ENCODE measurements at places on chromosomes 7 and 10.

DNA sequence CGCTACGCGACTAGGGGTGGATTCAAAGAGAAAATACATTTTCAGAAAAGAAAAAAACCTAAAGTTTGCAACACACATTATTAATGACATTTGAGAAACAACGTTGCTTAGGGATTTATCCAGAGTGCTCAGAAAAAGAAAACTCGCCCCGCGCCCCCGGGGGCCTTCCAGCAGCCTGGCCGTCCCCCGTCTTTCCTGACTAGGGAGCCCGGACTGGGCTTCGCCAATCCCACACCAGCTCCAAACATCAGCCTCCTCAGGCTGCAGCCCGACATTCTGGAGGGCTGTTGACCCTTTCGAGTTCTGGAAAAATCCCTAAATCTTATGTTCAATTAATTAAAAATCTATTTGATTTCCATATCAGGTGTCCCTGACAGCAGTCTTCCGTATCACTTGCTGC lies 48.6 kb downstream of the CLEC2L start:
- no peak for DNase-seq

DNA sequence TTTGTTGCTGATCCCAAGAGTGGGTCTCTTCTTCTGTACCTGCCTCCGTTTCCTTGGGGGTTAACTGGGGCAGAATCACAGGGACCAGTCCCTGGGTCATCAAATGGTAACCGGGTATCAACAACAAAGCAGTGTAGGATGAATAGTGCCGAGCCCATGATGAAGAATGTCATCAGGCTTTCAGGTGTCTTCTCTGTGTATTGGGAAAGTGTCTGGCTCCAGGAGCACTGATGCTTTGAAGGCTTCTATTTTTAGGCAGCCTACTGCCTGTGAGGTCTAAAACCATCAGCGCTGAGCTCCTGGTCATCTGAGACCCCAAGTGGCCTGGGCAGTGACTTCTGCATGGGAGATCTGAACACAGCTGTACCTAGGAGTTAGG lies 48.2 kb upstream of the SHH start:
- peak; percentile 29 for DNase-seq

GRCh38 chr10:88162852-88163251 lies 299.4 kb downstream of the PTEN start:
- DNase-seq = no peak

DNA sequence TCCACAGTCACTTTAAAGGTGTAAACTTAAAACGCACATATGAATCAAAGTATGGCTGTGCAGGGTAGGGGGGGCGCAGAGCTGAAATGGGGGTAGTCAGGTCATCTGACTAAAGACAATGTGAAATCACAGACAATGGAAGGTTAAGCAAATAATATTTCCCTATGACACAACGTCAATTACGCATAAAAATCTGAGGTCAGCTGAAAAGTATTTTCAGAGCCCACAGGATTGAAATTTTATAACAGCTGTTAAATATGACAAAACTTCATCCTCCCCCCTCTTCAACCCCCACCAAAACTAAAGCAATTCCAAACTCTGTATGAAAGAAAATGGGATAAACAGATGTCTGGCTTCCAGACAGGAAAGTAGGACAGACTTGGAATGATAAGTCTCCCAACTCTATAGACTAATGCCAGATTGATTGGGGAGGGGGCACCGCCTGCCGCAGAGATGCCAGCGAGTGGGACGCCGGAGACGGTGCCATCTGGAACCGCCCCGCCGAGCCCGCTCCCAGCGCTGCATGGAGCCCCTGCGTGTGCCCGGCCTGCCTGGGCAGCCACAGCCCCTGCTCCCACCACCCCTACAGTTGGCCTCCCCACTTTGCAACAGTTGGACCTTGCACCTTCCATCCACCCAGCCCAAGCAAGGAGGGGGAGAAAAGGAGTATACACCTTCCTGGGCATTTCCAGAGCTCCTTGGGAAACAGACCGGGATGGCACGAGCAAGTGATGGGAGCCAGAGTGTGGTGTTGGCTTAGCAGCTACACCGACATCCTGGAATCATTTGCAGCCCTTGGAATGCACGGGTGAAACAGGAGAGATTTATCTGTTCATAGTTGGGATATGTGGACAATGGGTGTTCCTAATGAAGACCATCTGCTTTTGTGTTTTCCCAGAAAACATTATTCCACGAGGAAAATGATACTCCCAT lies 10.7 kb downstream of the EBF3 start:
- DNase-seq = no peak

DNA sequence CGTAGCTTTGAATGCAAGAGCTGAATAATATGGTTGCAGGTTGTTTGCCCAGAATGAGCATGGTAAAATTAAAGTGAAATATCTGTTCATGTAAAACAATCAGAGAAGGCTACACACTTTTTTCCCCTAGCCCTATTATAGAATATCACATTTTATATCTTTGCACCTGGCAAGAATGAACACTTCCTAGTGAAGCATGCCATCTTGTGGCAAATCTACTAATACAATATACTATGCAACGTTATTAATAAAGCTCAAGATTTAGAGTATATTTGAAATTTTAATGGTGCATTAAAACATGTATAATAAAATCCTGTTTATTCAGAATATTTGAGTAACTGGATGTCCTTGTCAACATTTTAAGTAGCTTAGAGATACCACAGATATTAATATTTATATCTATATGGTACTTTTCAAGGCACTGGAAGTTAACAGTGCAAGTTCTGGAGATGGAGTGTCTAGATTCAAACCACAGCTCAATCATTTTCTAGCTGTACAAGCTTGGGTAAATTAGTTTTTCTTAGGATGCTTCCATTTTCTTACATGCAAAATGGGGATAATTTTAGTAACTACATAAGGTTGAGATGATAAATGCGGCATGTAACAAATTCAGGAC lies 643.1 kb upstream of the SEMA3D start:
- no peak for DNase-seq

GRCh38 chr7:120898715-120899499 lies 41.0 kb upstream of the TSPAN12 start:
- no peak for DNase-seq

- no peak for DNase-seq
Measured at GRCh38 chr7:44098092-44099068, 5.8 kb upstream of the AEBP1 start.

DNA sequence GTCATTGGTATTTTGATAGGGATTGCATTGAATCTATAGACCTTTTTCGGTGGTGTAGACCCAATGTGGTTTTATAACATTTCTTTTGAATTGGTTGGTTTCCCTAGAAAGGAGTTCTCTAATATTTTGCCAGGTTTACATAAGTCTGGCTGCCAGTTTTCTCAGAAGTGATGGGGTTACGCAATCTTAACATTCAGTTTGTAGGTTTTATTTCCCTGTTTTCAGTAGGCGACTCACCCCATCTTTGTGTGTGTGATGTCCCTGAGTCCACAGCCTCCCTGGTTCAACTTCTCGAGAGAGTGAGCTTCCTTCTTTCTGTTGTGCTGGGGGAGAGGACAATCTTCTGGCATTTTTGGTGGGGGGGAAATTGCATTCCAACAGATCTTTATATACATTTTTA lies 9.6 kb upstream of the KIF5B start:
- DNase-seq = no peak

- no peak for DNase-seq
Measured at GRCh38 chr10:120598386-120598785, 141.4 kb downstream of the PLPP4 start.

GRCh38 chr10:124820121-124820520 lies 18.5 kb downstream of the ABRAXAS2 start:
- DNase-seq = no peak

GRCh38 chr7:21383227-21384220 lies 44.4 kb upstream of the SP4 start:
- DNase-seq = no peak

- DNase-seq = no peak
Measured at GRCh38 chr7:69527706-69528105, 70.6 kb upstream of the AUTS2 start.

DNA sequence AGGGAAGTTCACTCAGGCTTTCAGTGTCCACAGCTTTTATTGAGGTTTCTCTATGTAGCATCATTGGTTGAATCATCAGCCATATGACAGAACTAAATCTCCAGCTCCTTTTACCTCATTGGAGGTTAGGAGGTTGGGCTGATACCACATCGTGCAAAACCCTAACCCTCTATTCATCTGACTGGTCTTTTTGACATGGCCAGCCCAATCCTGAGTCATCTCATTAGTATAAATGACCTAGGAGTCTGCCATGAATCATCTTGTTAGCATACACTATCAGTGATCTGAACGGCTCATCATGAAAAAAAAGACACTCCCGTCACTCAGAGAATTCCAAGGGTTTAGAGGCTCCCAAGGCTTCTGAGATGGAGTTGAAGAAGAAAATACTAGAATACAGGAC lies 669.8 kb upstream of the POT1 start:
- DNase-seq = no peak

- DNase-seq = no peak
Measured at GRCh38 chr7:142323706-142324105, 65.8 kb upstream of the PRSS58 start.

DNA sequence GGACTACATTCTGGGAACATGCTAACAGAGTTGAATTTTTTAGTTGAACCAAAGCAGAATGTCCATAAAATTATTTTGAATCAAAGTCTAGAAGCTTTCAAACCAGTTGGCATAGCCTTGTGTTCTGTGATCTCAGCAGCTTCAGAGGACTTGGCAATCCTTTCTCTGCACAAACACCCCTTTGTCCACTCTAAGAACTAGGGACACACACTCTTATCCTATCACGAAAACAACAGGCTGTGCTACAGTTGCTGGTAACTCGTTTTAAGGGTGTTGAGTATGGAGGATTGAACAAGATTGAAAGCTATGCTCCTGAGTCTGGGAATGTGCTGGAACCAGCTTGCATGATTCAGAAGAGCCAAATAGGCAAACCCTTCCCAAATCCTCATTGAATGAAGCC lies 76.4 kb upstream of the PRSS58 start:
- no peak for DNase-seq

DNA sequence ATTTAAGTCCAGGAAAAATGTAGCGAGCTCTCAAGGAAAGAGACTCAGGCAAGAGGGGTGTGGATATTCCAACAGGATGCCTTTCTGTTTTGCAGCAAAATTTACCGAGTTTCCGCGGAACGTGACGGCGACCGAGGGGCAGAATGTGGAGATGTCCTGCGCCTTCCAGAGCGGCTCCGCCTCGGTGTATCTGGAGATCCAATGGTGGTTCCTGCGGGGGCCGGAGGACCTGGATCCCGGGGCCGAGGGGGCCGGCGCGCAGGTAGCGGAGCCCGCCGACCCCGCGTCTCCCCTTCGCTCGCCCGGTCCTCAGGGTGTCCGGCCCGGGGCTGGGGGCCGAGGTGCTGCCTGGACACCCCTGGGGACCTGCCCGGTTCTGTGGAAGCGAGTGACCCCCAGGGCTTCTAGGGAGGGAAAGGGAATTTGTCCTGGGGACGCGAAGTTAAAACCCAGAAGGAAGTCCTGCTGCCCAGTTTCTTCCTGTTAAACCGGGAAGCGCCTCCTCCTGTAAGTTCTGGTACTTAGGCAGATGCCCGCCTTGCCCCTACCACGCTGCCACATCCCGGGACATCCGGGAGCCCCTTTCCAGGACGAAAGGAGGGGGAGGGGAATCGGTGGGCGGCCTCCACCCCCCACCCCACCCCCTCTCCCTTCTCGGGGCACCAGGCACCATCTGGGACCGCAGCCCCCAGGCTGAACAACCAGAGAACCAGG lies 2.5 kb downstream of the VSTM2A start:
- no peak for DNase-seq

DNA sequence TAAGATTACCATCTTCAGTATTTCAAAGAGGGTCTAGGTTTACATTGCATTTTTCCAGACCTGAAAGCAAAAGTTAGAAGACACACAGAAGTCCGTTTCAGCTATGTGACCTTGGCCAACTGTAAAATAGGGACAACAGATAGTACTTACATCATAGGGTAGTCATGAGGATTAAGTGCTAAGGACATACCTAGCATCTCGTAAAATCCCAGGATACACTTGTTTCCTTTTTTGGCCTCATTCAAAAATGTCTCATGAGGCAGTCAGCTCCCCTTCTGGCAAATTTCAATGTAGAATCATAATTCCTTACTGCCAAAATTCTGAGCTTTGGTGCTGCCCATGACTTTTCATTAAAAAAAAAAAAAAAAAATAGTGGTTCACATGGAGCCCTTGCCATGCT lies 6.4 kb upstream of the DUSP5 start:
- DNase-seq = no peak

DNA sequence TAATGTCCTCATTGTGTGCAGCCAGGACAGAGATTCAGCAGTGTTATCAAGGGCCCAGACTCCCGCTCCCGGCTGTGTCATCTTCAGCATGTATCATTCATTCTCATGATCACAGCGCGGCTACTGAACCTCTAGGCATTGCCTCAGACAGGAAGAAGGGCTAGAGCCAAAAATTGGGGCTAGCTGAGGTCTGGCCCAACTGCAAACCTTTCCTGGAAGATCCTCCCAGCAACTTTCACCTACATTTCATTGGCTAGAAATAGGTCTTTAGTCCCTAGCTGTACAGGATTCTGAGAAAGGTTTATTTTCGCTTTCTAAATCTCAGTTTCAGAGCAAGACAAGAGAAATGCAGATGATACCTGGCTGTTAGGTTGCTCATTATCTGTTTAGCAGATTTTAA lies 81.9 kb downstream of the CREM start:
- DNase-seq = no peak

GRCh38 chr7:46170021-46170420 lies 248.9 kb upstream of the IGFBP3 start:
- DNase-seq = peak; percentile 62

GRCh38 chr7:36370046-36370445 lies 19.6 kb upstream of the ANLN start:
- DNase-seq = no peak

GRCh38 chr7:18861514-18862118 lies 255.8 kb downstream of the TWIST1 start:
- no peak for DNase-seq

GRCh38 chr10:73743327-73743904 lies 756 bp upstream of the SEC24C start:
- no peak for DNase-seq
